ENCODE measurements at places on chromosomes 11 and 22. TPM values are rescaled to one million over a fixed set of nuclear protein-coding genes. Genes with fewer than 3 reads are reported as not detected.

Gene OVOL1
- not detected for total RNA-seq

Gene TMA7B
- not detected for total RNA-seq

Gene GDPD4
- total RNA-seq: not detected

Gene LINC01488
- total RNA-seq: not detected

Gene KCNJ4
- 0.20 TPM for total RNA-seq

Data from A549 treated with CpdA at 1 μM for 4 hours (cell line).